ENCODE measurements at places on chromosomes 3 and 15.

DNA sequence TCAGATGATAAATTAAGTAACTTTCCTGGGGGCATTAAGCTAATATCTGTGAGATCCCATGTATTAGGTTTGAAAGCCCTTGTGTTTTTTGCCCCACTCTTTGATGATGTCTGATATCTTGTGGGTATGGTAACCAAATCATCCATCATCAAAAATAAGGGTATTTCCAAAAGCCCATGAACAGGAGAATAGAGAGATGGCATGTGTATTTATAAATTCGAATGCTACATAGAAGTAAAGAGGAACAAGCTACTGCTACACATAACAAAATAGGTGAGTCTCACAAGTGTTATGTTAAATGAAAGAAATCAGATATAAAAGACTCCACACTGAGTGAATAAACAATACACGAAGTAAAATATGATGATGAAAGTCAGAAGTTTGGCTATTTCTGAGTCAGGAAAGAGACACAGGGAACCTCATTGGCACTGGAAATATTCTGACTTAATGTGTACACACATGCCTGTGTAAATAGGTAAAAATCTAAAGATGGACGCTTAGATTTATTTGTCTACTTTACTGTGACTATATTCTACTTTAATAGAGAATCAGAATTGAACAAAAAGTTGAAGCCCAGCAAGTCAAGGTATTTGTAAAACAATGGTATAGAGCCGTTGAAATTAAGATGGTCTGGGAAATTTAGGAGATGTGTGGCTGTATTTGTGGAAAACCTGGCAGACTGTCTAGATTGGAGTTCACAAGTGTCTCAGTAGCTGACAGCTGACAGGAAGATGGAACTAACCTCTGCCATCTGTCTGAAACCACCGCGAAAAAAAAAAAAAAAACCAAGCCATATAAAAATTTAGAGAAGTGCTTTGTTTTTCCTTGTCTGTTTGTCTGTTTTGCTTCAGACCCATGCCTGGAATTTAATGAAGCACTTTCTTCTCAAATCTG, 111.0 kb upstream of the TGFBR2 start:
- no peak for DNase-seq

- DNase-seq, result no peak
Observed at GRCh38 chr3:43287500-43287873, 1.1 kb downstream of the SNRK start.

DNA sequence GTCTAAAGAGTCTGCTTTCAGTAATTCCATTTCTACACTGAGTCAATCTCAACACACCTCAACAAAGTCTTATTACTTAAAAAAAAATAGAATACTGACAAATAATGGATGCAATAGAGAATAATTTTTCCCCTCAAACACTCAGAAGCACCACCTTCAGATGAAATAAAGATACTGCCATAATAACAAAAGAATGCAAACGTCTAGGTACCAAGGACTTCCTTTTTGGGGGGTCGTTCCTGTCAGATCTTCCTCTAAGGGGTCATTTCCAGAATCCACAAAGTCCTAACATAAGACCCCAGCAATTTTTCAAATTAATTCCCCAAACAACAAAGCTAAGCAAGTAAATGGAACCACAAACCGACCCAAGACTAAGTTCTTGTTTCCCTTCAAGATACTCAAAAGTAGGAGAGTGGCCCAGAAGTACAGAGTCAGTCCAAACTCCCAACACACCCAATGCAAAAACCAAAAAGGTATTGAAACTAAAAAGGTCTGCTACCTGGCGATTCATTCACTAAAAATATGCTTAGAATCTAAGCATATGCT, 1.3 kb downstream of the RYK start:
- no peak for DNase-seq

DNA sequence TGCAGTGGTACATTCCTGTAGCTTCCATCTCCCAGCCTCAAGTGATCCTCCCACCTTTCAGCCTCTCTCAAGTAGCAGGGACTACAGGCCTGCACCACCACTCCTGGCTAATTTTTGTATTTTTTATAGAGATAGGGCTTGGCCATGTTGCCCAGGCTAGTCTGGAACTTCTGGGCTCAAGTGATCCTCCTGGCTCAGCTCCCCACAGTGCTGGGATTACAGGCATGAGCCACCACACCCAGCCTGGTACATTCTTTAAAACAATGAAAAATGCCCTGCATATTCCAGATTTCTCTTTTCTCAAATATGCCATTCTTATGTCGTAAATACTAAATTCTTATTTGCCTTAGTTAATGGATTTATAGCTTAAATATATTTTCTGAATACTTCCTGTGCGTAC, 581.4 kb downstream of the MECOM start:
- DNase-seq, result no peak

DNA sequence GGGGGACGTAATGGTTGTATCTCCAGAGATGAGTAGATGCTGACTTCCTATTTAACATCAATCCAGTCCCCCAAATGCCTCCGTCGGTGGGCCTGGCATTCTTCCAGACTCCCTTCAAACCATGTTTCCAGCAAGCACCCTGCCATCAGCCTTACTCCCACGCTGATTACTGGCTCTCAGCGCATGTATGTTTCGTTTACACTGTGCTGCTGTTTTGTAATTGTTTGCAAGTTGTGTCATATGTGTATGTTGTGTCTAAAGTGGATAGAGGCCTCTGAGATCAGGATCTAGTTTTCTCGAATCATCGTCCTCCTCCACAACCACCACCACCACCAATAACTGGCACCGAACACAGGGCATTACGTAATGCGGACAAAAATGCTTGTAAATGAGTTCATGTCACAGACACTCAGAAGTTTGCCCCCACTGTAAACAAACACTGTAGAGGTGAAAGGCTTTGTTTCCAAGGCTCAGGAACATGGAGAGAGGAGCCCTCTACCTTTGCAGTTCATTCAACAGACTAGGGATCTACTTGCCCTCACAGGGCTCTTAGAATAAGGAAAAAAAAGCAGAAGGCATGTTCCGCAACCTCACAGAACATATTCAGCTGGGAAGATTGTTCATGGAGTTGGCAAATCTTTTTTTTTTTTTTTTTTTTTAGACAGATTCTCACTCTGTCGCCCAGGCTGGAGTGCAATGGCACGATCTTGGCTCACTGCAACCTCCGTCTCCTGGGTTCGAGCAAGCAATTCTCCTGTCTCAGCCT, 46.1 kb upstream of the SEMA4B start:
- no peak for DNase-seq

DNA sequence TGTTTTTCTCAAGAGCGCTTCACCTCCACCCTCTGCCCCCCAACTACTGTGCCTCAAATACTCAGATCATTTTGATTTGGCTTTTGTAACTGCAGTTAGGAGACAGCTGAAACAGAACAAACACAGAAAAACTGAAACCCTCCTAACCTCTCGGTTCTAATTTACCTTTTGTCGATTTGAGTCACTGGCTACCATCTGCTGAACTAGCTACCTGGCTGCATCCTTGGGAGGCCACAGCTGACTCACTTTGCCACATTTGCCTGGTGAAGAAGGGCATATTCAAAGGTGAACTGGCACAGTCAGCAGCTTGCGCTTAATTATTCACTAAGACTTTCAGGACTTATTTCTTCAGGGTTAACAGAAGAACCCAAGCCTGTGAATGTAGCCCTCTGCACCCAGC, 117.7 kb downstream of the FOXB1 start:
- DNase-seq, result no peak

- DNase-seq, result peak; percentile 27
Observed at GRCh38 chr15:67521783-67522568, 1.0 kb downstream of the C15orf61 start.

DNA sequence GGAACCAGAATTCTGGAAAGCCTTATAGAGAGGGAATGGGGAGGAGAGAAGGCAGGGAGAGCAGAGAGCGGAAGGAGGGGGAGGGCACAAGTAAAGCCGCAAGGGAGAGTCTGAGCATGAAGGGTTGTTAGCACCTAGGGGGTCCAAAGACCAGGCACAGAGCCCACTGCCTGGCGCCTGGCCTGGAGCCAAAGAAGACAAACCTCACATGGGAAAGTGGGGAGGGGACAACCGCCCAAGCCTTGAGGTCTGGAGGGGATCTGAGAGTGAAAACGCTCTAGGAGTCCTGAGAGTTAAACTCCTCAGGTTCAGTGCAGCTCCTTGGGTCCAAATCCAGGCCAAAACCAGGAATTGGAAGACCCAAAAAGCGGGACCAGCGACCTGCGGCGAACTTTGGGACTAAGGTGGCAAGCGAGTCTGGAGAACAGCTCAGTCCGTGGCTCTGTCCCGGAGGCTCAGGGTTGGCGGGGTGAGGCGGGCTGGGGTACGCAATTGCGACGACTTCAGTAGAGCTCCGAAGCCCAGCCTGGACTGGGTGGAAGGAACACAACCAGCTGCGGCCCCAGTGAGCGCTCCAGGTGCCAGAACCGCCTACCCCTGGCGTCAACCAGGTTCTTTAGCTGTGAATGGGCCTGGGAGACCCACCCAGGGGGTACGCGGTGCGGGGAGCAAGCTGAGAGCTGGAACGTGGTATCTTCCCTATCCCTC, 807 bp upstream of the INAFM2 start:
- no peak for DNase-seq

DNA sequence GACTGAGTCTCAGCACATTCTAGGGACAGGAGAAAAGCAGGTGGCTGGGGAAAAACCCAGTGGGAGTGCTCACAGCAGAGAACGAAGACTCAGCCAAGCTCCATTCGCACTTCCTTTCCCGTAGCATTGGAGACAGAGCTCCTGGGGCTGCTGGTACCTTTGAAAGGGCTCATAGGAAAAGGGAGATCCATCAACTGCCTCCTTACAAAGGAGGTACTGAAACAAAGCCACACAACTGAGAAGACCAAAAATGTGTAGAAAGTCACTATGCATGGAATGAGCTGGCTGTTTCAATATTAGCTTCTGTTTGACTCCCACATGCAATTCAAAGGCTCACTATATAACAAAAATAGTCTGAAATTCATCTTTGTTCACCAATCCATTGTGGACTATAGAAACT, 16.9 kb downstream of the STIMATE start:
- no peak for DNase-seq

DNA sequence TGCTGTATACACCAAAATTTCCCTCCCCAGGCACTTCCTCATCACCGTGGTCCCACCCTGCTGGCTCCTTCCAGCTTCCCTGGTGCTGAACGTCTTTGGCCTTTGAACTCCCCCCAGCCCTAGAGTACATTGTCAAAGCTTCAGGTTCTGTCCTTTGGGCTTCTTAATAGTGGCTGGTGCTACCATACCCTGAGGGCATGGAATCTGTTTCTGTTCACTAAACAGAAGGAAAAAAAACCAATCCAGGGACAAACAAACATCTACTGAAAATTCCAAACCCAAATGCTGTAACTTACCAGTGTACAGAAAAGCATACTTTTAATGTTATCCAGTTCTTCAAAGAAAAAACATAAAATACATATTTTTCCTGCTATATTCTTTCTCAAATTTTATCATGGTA, 148.7 kb downstream of the MYLK start:
- no peak for DNase-seq

- no peak for DNase-seq
Observed at GRCh38 chr3:170021083-170021482, 16.7 kb upstream of the GPR160 start.

GRCh38 chr15:74460871-74461846, at the start of gene UBL7:
TSS of gene UBL7 (minus strand) at chr15:74461160. CDS start at chr15:74458867, 2,293 bp downstream.
- DNase-seq, result peak; percentile 94

DNA sequence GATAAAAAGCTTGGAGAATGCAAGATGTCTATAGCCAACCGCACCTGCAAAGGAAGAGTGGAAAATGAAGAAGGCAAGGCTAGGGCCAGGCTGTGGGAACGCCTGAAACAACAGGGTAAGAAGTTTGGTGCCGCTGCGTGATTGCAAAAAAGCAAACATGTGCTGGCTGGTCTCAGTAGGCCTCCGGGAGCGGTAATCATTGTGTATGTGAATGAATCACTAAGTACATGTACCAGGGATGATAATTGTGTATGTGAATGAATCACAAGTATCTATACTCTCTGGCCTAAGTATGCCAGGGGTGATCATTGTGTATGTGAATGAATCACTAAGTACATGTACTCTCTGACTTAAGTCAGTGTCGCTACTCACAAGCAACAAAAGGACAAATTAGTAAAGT, 40.3 kb upstream of the PARL start:
- DNase-seq, result no peak

DNA sequence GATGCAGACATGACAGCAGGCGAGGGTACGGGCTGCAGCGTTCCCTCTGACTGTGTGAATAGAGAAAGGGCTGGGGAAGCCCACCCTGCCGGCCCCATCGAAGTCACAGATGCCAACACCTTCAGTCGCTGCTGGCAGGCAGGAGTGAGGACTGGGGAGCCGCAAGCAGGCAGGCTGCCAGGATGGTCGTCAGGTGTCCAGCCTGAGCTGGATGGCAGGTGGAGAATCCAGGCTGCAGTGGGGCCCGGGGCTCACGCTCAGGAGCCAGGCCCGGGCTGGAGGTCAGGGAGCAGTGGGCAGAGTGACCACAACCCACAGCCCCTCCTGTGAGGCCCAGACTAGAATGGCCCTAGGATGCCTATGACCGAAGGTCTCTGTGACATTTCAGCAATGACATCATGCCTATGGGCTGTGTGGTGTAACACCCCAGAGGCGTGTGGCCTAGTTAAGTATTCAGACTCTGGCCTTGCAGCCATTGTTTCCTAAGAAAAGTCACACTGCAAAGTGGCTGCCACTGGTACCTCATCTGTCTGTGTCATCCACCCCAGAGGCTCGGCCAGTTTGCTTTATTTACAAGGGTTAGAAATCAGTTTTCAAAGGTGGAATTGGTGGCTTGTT, 15.7 kb downstream of the PRR23E start:
- DNase-seq, result no peak

- DNase-seq, result no peak
Observed at GRCh38 chr15:63506537-63507035, 2.2 kb downstream of the USP3 start.

- DNase-seq, result no peak
Observed at GRCh38 chr15:40960151-40960885, 7.0 kb downstream of the CHAC1 start.

DNA sequence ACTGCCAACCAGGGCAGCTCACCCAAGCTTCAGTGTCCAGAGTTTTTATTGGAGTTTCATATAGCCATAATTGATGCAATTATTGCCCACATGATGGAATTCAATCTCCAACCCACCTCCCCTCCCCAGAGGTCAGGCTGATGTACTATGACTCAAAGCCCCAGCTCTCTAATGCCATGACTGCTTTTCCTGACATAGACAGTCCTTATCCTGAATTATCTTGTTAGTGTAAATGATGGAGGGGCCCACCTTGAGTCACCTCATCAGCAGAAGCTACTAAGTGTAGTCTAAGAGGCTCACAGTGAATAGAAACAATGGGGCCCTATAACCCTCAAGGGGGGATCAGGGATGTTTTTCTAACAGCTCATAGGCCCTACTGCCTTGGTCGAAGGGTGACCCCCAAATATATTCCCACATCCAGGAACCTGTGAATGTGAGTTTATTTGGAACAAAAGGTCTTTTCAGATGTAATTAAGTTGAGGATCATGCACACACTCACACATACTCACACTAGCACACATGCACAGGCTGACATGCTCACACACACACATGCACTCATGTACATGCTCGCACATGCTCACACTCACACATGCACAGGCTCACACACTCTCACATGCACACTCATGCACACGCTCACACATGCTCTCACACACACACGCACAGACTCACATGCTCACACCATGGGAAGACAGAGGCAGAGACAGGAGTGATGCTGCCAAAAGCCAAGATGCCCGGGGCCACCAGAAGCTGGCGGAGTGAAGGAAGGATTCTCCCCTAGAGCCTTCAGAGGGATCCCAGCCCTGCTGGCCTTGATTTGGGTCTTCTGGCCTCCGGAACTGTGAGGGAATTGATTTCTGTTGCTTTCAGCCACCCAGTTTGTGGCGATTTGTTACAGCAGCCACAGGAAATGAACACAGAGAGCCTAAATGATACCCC, 131.2 kb upstream of the SMAD3 start:
- DNase-seq, result no peak

- no peak for DNase-seq
Observed at GRCh38 chr3:72887705-72888545, at the start of gene GXYLT2. TSS of gene GXYLT2 (plus strand) at chr3:72888046. CDS start at chr3:72888234, 188 bp downstream.

Data from NCI-H1694 (cell line).